ENCODE measurements at places on chromosomes 3 and 15.

DNA sequence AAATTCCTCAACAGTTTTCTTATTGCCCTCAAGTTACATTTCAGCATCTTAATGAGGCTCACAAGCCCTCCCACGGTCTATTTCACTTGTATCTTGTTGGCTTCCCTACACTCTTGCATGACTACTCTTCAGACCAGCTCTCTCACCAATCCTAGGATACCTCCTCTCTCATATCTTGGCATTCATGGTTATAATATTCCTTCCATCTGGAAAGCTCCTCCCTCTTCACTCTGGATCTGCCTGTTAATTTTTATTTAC, 8.5 kb upstream of the CCDC80 start:
- DNase-seq: no peak

GRCh38 chr3:128128251-128128650, 4.6 kb upstream of the RUVBL1 start:
- DNase-seq: no peak

- DNase-seq: no peak
These were observed 48.5 kb upstream of the ICE2 start for GRCh38 chr15:60527456-60527855.

DNA sequence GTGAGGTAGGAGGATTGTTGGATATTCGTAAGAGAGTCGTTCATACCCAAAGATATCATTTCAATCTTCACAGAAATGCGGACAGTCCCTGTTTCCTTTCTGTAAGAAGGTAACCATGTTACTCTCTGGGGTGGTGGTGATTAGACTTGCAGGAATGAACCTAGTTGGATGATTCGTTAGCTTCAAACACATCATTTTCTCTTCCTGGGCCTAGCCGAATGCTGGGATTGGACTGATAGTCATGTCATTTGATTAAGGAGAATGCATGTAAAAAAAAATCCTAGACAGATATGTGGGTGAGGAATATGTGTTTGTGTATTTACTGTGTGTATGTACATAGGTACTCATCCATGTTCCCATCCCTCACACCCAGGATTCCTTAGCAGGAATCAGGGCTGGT, 12.4 kb downstream of the SLCO3A1 start:
- DNase-seq: no peak

DNA sequence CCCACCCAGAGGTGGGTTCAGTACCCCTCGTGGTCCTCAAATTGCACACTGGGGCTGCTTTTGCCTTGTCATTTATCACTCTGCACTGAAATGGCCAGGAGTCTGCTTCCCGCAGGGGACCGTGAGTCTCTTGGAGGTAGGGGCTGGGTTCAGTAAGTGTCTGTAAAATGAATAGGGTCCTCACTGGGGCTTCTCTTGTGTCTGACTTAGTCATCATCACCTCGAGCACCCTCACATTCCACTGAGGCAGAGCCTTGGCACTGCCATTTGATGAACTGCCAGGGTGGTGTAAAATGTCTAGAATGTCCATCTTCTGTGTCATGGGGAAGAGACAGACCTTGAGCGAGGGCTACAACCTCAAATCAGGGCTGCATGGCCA, 61.0 kb upstream of the RYK start:
- no peak for DNase-seq

- DNase-seq: no peak
These were observed 52.9 kb downstream of the PPCDC start for GRCh38 chr15:75076277-75076676.

- no peak for DNase-seq
These were observed 155.9 kb upstream of the ICE2 start for GRCh38 chr15:60634815-60635214.

DNA sequence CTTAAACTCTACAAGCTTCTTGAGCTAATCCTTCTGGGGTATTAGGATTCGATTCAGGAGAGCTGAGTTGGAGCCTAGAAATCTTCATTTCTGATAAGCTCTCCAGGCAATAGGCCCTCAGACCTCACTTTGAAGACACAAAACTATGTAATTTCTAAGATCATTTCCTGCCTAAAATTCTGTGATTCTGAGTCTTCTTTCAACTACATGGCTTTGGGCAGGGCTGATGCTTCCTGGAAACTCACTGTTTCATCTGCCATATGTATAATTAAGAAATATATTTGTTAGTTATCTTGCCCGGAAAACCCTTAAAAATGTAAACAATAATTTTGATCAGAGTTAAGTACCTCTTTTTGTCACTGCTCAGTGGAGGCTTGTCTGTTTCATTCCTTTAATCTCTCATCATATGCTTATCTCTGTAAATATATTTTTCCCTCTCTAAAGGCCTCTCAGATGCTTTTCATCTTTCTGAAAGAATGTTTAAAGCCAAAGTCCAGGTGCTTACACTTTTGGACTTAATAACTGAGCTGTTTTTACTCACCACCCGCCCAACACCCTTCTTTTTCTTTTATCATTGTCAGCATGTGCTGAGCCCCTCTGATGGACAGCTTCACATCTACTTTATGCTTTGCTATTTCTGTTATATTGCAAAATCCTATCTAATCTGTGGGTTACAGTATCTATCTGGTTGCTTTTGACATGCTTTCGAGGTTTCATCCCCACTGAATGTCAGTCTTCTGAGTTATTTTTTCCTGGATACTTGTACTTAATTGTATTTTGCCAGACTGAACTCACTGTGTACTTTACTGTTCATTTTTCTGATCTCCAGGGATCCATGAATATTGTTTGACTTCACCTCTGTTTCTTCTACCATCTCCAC, 38.2 kb downstream of the FILIP1L start:
- no peak for DNase-seq

GRCh38 chr15:72902245-72902918, 118.8 kb upstream of the ADPGK start:
- DNase-seq: peak; percentile 33

- no peak for DNase-seq
These were observed 50.7 kb downstream of the ADAMTS17 start for GRCh38 chr15:100291106-100291505.

DNA sequence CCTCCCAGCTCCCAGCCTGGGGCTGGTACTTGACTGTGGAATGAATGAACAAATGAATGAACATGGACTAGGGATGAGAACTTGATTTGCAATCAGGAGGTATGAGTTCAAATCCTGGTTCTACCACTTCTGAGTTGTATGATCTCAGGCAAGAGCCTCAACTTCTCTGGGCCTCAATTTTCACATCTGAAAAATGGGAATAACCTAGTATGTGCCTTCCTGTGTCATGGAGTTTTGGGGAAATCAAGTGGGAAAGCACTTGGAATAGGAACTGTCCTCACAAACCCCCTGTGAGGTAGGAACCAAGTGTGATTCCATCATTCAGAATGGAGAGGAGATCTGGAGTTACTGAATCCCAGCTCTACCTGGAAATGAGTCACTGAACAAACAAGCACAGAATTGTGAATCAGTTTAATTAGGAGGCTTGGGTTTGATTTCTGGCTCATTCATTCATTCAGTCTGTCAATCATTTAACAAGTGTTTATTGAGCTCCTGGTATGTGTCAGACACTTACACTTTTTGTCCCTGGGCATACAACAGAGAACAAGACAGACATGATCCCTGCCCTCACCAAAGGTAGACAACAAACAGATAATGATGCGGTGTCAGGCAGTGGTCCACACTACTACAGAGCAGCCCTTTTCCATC, 29.7 kb downstream of the DNASE1L3 start:
- no peak for DNase-seq

GRCh38 chr3:168870892-168871291, 775.2 kb upstream of the GOLIM4 start:
- DNase-seq: no peak

DNA sequence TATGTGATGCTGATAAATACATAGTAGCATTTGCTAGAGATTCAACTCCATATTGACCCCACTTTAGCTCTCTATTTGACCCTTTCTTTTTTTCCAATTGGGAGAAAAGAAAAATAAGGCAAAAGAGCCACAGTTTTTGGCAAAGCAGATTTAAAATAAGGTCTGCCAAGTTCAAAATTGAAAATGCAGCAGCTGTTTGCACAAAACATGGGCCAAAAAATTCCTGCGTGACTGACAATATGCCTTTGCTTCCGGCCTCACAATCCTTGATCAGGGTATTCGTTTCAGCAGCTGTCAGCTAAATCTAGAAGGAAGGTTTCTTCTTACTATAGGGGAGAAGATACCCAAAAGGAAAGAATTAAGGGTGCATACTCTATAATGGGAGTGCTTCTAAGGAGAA, 563.5 kb upstream of the CCDC54 start:
- DNase-seq: no peak

- no peak for DNase-seq
These were observed 40.2 kb downstream of the SUCLG2 start for GRCh38 chr3:67614195-67614594.

- DNase-seq: no peak
These were observed 173.1 kb downstream of the POTEB3 start for GRCh38 chr15:21267226-21267625.

DNA sequence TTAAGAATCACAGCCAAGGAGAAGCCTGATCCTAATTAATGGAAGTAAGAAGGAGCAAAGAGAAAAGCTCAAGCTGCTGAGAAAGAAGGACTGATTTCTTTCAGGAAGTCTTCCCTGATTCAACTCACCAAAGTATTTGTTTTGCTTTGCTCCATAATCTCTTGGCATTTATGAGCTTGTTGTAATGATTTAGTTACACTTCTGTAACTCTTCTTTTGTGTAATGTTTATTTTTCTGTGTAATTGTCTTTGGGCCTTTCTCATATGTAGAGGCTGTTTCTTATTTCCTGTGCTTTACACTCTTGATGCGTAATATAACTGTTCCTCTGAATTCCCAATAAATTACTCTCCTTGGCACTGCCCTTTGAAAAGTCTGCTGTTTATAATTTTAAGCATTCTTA, 80.0 kb downstream of the COL6A5 start:
- DNase-seq: no peak

DNA sequence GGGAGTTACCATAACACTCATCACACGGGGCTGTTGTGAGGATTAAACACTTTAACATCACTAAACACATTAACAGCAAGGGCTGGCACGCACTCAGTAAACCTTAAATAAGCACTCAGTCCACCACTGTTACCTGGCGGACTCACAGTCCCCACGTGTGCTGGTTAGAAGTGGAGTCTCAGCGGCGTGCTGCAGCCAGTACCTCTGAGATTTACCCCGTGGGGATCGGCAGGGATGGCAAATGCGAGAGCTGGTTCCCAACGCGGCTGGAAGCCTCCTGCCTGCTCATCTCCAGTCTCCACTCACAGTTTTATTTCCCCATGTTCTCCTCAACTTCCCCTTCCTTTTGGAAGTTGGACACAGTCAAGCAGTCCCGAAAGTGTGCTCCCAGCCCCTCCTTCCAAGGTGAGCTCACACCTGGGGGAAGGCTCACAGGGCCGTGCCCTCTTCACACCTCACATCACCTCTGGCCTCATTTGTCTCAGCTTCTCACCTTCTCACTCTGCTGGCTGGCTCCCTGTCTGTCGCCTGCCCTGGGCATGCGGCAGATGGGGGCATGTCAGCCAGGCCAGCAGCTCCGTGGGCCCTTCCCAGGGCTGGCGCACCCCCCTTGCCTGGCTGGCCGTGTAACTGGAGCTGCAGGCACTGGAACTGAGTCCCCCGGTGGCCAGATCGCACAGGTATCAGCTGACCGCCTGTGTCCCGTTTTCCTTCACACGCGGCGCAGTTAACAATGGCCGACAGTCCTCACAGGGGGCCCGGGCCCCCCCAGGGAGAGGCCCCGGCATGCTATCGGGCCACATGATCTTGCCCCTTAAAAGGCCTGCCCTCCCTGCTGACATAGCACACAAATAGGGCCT, 87.1 kb downstream of the WNT7A start:
- peak; percentile 14 for DNase-seq

GRCh38 chr3:157116017-157116416, 43.9 kb downstream of the CCNL1 start:
- no peak for DNase-seq

- DNase-seq: peak; percentile 37
These were observed 406.2 kb upstream of the RARB start for GRCh38 chr3:25021816-25022215.

DNA sequence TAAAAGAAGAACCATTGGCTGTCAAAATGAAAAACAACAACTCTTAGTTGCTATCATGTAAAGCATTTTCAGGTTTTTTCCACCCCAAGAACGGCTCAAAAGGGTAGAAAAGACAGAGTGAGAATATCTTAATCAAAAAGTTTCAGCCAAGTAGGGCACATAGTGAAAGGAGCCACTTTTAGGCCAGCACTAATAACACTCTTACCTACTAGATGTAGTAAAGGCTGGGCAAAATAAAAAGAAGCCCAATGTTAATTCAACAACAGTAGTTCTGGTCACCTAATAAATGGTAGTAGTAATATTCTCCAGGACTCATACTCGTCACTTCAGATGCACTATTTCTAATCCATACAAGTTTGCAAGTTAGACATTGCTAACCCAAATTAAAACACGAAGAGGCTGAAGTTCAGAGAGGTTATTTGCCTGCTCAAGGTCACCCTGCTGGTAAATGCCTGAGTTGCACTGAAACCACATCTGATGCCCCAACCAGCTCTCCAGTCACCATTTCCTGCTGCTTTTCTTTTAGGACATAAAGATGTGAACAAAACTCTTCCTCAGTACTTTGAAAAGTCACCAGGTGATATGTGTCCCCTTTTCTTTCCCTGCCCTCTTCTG, 7.5 kb downstream of the GOLIM4 start:
- DNase-seq: no peak

- no peak for DNase-seq
These were observed 36.4 kb upstream of the EIF3J start for GRCh38 chr15:44500555-44500954.

DNA sequence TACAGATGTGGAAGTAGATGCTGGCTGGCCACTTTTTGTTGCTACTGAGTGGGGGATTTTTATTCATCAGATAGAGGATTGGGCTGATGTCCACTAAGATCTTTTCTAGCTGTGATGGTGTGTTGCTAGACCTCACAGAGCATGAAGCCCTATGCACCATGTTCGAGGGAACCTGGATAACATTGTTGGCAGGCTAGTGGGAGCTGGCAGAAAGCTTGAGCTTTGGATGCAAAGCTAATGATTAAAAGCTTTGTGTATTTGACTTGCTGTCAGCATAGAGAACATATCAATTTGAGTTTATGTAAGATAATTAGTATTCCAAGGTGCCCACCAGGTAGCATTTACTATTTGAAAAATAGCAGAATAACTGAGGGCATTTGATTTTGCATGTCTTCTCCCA, 59.1 kb downstream of the ST6GAL1 start:
- no peak for DNase-seq

GRCh38 chr3:150371741-150372254, 36.3 kb upstream of the TSC22D2 start:
- no peak for DNase-seq

GRCh38 chr15:25862071-25862471, 1.1 kb downstream of the ATP10A start:
- DNase-seq: no peak

- no peak for DNase-seq
These were observed 330.3 kb upstream of the THBS1 start for GRCh38 chr15:39250460-39251186.
